Activated CD8-positive, alpha-beta memory T cell treated with anti-CD3 and anti-CD28 coated beads, Interleukin-2, amount 10 ng/mL, durations not matched to agents 7 days and 5 days (primary cell): ENCODE measurements at places on chromosomes 16 and 17. TPM values are rescaled to one million over a fixed set of nuclear protein-coding genes. Genes with fewer than 3 reads are reported as not detected.

Gene MYO15A
- total RNA-seq = 0.82 TPM

Gene PTX4
- total RNA-seq = not detected

Gene FAM171A2
- not detected for total RNA-seq

Gene NLRC3
- 77.2 TPM for total RNA-seq

Gene P2RX5
- 24.6 TPM for total RNA-seq

Gene KRT36
- total RNA-seq = not detected

Gene ALOX12B
- total RNA-seq = 0.42 TPM

Gene SENP3
- 70.9 TPM for total RNA-seq

DNA sequence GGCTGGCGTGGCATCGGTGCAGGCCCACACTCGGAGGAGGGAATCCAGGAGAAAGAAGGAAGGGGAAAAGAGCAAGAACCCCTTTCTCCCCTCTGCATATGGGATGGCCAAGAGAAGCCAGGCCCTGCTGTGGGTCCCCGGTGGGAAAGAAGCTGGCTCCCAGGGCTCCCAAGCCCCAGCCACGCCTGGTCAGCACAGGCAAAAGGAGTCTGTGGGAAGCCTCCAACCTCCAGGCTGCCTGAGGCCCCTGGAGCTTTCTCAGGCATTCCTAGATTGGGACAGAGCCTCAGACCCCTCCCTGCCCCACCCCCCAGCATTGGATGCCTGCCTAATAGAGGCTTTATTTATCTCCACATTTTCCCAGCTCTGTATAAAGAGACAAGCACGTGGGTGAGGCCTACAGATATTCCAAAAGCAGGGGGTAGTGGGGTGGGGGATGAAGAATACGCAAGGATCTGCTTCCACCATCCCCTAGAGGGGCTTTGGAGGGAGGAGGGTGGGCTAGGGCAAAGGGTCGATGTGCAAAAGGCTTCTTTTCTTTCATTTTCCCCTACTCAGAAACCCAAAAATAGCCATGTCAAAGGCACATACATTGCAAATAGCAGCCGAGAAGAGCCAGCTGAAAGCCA lies 56.4 kb downstream of the MPRIP start:
- no peak for DNase-seq

DNA sequence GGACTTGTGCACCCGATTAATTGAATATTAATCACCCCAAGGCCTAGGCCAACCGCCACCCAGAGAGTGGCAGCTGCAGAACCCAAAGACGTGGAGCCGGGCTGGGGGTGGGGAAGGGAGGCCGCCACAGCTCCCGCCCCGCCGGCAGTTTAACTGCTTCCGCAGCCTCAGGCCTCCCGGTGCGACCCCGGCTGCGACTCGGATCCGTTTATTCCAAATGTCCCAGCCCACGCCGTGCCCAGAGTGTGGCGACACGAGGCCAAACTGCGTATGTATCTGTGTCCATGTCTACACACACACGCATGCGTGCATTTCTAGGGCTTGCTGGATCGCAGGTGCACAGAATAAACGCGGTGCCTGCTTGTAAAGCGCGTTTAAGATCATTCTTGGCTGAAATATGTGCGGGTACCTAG lies 802 bp upstream of the TOB1 start:
- peak; percentile 84 for DNase-seq

DNA sequence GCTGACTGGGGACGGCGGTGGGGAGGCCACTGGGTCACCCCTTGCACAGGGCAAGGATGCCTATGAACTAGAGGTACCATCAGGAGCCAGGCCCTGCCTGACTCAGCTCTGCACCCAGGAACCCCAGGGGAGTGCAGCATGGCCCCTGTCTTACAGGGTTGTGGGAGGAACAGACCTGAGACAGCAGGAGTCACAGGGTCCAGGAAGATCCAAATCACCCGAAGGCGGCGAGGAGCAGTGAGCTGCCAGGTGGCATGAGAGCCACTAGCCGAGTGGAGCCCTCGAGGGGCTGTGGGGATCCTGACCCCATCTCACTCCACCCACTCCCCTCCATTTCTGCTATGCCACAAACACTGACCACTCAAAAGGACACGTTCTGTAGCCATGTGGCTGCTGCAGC lies 30.8 kb downstream of the PLD6 start:
- no peak for DNase-seq

GRCh38 chr17:81347437-81347836 lies 47.8 kb upstream of the BAHCC1 start:
- DNase-seq = no peak

GRCh38 chr16:31382485-31383161 lies 10.5 kb upstream of the ITGAD start:
- DNase-seq = peak; percentile 81

GRCh38 chr16:74622005-74622404 lies 15.1 kb upstream of the GLG1 start:
- no peak for DNase-seq

DNA sequence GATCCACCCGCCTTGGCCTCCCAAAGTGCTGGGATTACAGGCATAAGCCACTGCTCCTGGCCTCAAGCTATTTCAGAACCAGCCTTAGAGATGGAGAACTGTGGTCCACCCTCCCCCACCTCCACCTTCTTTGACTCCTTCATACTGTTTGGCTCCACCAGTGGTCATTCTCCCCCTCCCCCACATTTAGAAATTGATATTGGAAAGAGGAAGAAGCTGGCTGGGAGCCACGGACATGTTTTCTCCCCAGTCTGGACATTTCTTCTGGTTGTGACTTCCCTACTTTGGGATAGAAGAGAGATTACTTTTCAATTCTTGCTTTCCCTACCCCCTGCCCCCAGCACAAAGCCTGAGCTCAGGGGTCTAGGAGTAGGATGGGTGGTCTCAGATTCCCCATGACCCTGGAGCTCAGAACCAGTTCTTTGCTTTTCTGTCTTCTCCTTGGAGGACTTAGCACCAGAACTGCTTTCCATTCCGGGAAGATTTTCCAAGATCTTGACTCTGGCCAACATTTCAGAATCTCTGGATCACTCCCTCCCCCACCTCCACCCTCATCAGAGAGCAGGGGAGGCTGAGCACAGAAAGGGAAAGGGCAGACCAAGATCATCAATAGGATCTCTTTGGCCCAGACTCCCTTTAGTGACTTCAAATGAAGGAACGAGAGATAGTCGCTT lies 16.3 kb downstream of the CAVIN1 start:
- DNase-seq = no peak

DNA sequence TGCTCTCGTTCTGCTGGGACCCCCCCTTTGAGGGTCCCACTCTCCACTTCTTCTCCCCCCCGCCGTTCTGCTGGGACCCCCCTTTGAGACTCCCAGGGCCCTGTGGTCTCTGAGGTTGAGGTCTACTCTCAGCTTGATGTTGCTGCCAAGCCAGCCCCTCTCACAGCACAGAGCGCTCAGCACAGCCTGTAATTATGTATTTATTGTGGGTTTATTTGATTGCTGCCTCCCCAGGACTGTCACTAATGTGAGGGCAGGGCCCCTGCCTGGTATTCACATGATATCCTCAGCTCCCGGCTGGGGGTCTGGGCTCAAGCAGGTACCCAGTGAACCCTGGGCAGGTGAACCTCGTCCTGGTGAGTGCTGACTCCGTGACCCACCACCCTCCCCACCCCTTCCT lies 35.4 kb downstream of the ACTG1 start:
- no peak for DNase-seq

- no peak for DNase-seq
Measured at GRCh38 chr17:28615260-28615940, 1.4 kb upstream of the RSKR start.

GRCh38 chr17:69711541-69711940 lies 297.0 kb downstream of the MAP2K6 start:
- DNase-seq = no peak

DNA sequence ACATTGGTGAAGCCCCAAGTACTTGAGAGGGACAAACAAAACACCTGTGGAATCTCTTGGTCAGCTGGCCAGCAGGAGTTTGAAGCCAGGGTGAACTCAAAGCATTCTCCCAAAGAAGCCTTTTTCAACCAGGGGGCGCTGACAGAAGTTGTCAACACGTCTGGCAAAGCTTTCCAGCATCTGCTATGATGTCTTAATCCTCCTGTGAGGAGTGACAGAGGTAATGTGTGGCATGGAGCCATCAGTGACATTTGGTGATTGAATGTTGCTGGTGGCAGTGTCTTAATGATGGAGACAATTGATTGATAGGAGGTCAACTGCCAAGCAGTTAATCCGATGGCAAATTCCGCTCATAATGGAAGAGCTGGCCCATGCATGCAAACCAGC lies 257.6 kb upstream of the HSBP1 start:
- no peak for DNase-seq

DNA sequence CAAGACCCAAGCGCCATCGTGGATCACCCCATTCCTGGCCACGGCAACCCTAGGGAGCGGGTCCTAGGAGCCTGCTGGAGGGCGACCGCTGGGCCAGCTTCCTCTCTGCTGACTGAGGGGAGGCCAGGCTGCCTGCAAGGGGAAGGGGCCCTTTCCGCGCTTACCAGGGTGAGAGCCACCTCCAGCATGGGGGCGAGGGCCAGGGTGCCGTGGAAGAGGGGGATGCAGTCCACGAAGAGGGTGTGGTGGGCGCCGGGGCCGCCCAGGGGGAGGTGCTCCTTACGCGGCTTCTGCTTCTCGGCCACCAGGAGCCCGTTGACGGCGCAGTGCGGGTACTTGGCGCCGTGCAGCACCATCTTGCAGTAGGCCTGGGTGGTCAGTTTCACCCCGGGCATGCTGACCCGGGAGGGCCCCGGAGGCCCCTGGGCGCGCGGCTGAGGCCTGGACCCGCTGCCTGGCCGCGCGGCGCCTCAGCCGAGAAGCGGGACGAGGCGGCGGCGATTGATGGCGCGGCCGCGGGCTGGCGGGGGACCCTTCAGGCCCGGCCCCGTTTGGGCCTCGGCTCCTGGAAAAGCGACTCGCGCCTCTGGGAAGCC lies 345 bp downstream of the EMC8 start:
- peak; percentile 63 for DNase-seq

- DNase-seq = peak; percentile 39
Measured at GRCh38 chr16:67989322-67990017, 9.2 kb upstream of the DPEP3 start.

DNA sequence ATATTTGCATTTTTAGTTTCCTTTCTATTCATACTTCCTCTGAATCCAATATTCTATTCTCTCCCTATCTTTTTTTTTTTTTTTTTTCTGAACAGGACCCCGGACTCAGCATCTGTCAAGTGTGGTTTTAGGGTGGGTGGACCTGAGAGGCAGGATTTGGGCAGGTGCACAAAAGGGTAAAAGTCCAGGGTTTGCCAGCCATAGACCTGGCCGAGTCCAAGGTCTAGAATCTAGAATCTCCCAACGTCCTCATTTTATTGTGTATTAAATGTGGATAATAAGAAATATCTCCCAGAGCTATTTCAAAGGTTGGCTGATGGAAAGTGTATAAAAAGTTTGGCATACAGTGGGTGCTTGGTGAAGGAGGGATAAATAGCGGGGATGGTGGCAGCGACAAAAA lies 273.3 kb upstream of the MAF start:
- no peak for DNase-seq

GRCh38 chr17:20159406-20160069 lies 150.4 kb downstream of the SPECC1 start:
- DNase-seq = no peak

GRCh38 chr16:68640972-68641371 lies 4.1 kb upstream of the CDH3 start:
- DNase-seq = no peak

DNA sequence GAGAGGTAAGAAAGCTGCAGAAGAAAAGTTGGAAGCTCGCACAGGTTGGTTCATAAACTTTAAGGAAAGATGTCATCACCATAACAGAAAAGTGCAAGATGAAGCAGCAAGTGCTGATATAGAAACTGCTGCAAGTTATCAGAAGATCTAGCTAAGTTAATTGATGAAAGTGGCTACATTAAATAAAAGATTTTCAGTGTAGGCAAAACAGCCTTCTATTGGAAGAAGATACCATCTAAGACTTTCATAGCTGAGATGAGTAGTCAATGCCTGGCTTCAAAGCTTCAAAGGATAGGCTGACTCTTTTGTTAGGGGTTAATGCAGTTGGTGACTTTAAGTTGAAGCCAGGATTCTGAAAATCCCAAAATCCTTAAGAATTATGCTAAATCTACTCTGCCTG lies 24.0 kb downstream of the CYLD start:
- no peak for DNase-seq

DNA sequence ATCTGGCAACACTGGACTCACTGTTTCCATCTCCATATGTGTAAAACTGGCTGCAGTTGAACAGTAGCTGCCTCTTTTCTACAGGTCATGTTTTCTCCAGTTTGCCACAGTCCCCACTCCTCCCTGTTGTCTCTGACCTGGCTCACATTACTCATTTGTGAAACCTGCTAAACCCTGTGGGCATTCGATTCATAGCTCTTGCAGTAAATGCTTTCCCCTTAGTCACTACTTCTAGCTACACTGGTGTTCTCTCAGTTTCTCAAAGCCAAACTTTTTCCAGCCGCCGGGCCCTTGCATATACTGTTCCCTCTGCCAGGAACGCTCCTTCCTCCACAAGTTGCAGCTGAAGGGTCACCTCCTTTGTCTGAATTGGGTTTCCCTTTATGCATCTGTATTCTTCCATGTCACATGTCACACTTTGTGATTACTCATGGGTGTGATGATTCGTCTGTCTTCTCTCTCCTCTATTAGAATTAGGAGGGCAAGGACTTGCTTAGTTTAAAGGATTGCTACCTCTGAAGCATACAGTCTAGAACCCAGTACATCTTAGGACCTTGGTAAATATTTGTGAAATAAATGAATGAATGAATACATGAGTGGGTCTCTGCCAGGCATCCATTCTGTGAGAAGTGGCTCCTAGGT lies 15.0 kb upstream of the MT4 start:
- DNase-seq = no peak

DNA sequence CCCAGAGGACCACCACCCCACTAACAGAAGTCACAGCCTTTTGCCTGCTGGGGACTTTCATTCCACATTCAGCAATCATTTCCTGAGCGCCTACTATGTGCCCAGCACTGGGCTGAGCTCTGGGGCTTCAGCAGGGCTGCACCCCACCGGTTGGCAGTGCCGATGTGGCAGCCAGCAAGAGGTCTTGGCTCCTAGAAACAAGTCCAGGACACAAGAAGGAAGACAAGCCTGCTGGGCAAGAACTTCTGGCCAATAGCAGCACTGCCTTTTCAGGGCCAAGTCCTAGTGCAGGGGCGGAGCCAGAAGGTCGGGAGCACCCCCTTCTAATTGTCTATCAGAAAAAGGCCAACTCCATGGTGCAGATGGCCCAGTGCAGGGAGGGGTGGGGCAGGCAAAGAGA lies 13.0 kb upstream of the HOXB9 start:
- DNase-seq = no peak

DNA sequence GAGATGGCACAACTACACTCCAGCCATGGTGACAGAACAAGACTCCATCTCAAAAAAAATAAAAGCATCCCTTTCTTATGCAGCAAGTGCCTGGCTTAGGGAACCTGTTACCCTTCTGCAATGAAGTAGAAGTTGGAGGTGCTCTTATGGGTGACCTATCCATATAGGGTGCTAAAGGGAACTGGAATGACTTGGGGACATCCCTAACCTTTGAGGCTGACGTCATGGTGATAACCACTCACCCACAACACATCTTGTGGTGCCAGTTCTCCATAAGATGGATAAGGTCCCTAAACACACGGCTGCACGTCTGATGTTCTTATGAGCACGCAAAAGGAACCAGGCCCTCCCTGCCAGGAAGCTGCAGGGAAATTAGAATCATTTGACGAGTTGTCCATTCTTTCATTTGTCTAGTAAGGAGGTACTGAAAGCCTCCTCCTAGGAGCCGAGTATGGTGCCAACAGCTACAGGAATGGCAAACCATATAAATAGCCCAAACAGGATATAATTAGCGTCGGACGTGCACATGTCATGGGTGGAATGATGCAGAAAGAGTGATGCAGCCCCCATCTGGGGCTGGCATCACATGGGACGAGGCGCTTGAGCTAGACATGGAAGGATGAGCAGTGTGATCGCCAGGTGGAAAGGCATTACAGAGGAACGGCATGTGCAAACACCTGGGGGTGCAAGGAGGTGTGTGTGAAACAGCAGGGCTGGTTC lies 52.5 kb downstream of the ARHGAP27 start:
- no peak for DNase-seq
